ENCODE measurements at places on chromosomes 7 and 10. TPM values are rescaled to one million over a fixed set of nuclear protein-coding genes. Genes with fewer than 3 reads are reported as not detected.

Gene OR6V1
- not detected for total RNA-seq

Gene ABHD11
- total RNA-seq = 20.0 TPM

Gene TAS2R5
- 1.00 TPM for total RNA-seq

Gene ANKRD30A
- total RNA-seq = not detected

Gene SMNDC1
- 9.7 TPM for total RNA-seq

Gene OR2A5
- not detected for total RNA-seq

Gene MKX
- total RNA-seq = not detected

Gene SPDYE11
- total RNA-seq = not detected
